Fibroblast of skin of left quadriceps (primary cell): ENCODE measurements at places on chromosomes 6 and 20.

- DNase-seq, result no peak
Measured at GRCh38 chr6:69061066-69061465, 426.0 kb downstream of the ADGRB3 start.

DNA sequence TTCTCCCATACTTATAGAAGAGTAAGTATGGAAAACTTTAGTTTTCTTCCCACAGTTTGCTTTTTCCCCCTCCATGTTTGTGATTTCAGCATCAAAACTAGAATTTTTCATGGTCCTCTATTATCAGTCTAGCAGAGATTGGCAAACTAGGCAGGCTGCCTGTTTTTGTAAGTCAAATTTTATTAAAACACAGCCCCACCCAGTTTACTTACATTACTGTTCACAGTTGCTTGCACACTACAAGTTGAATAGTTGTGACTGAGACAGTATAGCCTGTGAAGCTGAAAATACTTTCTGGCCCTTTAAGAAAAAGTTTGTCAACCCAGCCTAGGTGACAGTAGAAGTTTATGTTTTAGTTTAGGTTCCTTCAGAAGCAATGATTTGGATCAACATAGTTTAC, 19.5 kb downstream of the MCM8 start:
- no peak for DNase-seq

DNA sequence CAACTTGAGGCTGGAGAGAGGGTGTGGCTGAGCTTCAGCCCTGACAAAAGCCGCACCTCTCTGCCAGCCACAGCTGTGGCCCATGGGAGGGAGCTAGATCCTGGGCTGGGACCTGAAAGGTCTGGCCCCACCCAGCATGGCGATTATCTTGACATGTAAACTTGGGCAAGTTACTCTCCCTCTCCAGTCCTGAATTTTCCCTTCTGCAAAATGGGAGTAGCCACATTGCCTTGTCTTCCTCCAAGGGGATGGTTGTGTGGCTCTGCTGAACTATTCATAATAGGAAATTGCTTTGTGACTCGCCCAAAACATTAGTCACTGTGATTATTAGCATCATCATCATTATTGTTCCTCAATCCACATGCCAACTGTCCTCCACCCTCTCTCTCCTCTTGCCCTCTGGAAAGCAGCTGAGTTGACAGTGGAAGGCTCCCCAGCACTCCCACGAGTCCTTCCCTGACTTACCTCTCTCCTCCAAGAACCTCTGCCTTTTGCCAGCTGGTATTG, 23.0 kb upstream of the RBPJL start:
- DNase-seq, result no peak

GRCh38 chr6:10412461-10413261, 2.2 kb downstream of the TFAP2A start:
- DNase-seq, result no peak

- no peak for DNase-seq
Measured at GRCh38 chr20:62793757-62794006, 2.6 kb upstream of the MRGBP start.

GRCh38 chr6:144840619-144841018, 555.5 kb downstream of the UTRN start:
- no peak for DNase-seq

- DNase-seq, result no peak
Measured at GRCh38 chr6:13203145-13203544, 125.2 kb downstream of the TBC1D7 start.

DNA sequence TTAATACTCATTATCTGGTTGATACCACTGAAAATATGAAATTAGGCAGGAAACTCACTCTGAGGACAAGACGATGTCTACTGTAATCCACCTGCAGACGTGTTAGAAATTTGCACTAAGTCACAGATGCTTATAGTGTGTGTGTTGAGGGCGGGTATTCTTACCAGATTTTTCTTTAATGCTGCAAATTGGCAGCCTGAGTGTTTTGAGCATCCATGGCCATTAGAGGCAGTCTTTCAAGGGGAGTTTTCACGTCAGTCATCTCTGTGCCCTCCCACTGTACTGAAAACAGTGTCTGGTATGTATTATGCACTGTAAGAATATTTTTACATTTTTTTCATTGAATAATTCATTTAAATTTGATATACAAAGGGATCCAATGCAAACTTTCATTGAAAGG, 266.5 kb upstream of the QKI start:
- no peak for DNase-seq

GRCh38 chr6:13434777-13435176, 52.6 kb downstream of the GFOD1 start:
- no peak for DNase-seq

GRCh38 chr6:77740380-77740779, 87.5 kb downstream of the MEI4 start:
- DNase-seq, result peak; percentile 0

GRCh38 chr20:35468671-35469334, 13.4 kb downstream of the CEP250 start:
- DNase-seq, result no peak

- no peak for DNase-seq
Measured at GRCh38 chr20:63125838-63126601, 89.9 kb downstream of the YTHDF1 start.

- DNase-seq, result no peak
Measured at GRCh38 chr6:21653905-21654304, 60.4 kb downstream of the SOX4 start.

DNA sequence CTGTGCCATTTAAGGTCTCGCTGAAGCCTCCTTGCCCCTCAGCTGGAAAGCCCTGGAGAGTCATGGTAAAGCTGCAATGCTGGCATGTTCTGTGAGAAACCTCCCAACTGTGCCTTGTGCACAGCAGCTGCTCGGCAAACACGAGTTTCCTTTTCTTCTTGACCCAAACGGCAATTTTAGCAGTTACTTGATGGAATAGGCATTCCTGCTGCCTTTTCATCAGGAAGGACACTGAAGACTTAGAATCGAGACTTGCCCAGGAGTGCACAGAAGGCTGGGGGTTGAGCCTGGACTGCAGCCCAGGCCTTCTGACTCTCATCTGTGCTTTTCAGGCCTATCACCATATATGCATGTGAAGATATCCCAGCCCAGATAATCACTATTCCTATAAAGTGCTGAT, 28.7 kb upstream of the CLDN20 start:
- no peak for DNase-seq

GRCh38 chr20:23092384-23092756, 6.2 kb upstream of the CD93 start:
- DNase-seq, result no peak

GRCh38 chr6:128526152-128526914, 5.9 kb upstream of the PTPRK start:
- no peak for DNase-seq

GRCh38 chr6:100726666-100727065, 154.5 kb downstream of the ASCC3 start:
- peak; percentile 53 for DNase-seq

GRCh38 chr6:16409531-16410441, 171.4 kb downstream of the GMPR start:
- peak; percentile 57 for DNase-seq
